ENCODE measurements at places on chromosomes 6 and 20. TPM values are rescaled to one million over a fixed set of nuclear protein-coding genes. Genes with fewer than 3 reads are reported as not detected.

NOX3 gene
- total RNA-seq: not detected

DNA sequence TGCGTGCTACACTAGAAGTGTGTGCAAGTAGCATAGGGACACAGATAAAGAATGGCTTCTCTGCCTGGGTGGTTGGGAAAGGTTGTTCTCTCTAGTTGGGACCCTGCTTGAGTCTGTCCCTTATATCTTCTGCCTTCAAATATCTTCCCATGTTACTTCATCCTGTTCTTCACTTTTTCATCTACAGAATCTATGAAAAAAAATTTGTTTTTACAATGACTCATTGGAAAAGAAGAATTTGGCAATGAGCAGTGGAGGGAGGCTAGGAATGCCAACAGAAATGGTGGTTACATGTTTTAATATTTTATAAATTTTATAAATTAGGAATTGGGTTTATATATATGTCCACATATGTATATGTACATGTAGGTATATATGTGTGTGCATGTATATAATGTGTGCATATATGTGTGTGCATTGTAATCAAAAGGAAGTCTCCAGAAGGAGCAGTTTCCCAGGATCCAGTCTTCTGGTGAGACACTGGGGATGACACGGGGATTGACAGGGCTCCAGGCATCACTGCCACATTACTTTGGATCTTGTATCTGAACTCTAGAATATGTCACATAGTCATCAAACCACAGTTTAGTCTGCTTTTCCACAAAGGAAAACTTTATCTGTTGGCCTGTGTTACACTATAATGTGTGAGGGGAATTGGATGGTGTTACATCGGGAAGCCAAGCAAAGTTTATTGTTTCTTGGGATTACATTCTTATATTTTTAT is 75.3 kb upstream of the RIPOR2 start:
- no peak for DNase-seq

GRCh38 chr6:147859071-147859470 is 350.6 kb downstream of the SAMD5 start:
- no peak for DNase-seq

DNA sequence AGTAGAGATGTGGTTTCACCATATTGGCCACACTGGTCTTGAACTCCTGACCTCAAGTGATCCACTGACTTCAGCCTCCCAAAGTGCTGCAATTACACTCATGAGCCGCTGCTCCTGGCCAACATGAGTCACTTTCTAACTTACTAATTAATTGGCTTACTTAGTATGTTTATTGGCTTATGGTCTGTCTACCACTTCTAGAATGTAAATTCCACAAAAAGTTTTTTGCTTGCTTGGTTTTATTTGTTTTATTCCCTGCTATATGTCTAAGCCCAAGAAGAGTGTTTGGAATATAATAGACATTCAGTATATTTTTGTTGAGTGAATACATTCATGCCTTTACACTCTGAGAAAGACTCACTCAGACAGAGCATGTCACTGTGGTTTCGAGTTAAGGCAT is 86.0 kb downstream of the SAMD3 start:
- DNase-seq: no peak

TCP11 gene
- total RNA-seq: not detected

DNA sequence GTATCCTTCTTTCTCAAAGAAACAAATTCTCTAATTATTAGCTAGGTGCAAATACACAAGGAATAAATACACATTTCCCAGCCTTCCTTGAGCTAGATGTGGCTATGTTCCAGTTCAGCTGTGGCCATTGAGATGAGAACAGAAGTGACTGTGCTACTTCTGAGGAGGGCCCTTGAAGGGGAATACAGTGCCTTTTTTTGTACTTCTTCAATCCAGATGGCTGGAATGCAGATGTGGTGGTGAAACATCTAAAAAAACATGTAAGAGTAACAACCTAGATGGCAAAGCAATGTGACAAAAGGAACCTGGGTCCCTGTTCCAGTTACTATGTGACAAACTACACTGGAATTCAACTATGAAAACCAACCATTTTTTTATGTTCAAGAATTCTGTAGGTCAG is 115.4 kb upstream of the DST start:
- DNase-seq: no peak

TUBB2B gene
- 80.7 TPM for total RNA-seq

Measured in uterus (tissue), 4 donors.